Dermis microvascular lymphatic vessel endothelial cell (primary cell): ENCODE measurements at places on chromosomes 12 and 14. TPM values are rescaled to one million over a fixed set of nuclear protein-coding genes. Genes with fewer than 3 reads are reported as not detected.

SLC25A47 gene
- total RNA-seq: under 0.01 TPM in 1 of 2 replicates, not detected in the other

- no peak for DNase-seq
Observed at GRCh38 chr14:68916358-68916941, 62.7 kb downstream of the ACTN1 start.

GRCh38 chr12:52713960-52714886, 10.9 kb upstream of the KRT77 start:
- DNase-seq: no peak

- DNase-seq: peak; percentile 12
Observed at GRCh38 chr12:113462998-113463745, 8.5 kb downstream of the LHX5 start.

GRCh38 chr12:11509326-11509725, 114.0 kb upstream of the PRB2 start:
- DNase-seq: no peak

- peak; percentile 90 for DNase-seq
Observed at GRCh38 chr14:63214417-63215196, 10.4 kb downstream of the RHOJ start.

DNA sequence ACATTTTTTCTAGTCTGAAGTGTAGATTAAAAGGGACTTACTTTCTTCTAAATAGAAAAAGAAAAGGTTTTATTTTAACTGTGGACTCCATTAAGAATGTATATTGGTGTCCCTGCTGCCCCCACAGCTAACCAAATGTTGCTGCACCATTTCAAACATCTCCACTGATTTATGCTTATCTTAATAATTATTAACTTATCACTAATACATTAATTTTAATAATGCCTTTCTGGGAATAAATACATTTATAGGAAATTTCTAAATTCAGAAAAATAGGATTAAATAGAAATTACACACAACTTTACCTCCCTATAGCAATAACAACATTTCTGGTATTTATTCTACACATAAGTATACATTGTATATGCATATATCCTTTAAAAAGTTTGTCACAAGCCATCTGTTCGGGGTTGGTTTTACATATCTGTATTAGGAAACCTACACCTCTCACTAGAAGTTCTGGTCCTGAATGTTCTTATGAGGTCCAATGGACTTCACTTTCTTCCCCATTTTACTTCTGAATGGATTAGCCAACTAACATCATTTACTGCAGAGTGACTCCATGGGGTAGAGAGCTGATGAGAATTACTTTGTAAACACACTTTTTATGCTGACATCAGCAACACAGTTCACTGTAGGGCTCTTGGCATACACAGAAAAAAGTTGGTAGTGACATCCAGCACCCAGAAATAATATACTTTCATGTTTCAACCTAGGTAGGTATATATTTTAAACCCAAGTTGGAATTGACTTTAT, 9.4 kb upstream of the SELPLG start:
- DNase-seq: no peak
